Dermis blood vessel endothelial cell (primary cell): ENCODE measurements at places on chromosomes 6 and 20. TPM values are rescaled to one million over a fixed set of nuclear protein-coding genes. Genes with fewer than 3 reads are reported as not detected.

The WFDC2 gene
- total RNA-seq, result not detected in 2 replicates

The SSTR4 gene
- total RNA-seq, result not detected in 2 replicates

The GTPBP2 gene
- 43.6 and 49.4 TPM in 2 replicates for total RNA-seq

The PTK6 gene
- under 0.01 and 0.05 TPM in 2 replicates for total RNA-seq

The NINL gene
- total RNA-seq, result 21.6 and 24.8 TPM in 2 replicates

The MLN gene
- not detected in 2 replicates for total RNA-seq

The GNMT gene
- 0.23 TPM in 1 of 2 replicates, not detected in the other for total RNA-seq

The APCDD1L gene
- 0.17 and 0.19 TPM in 2 replicates for total RNA-seq

The C20orf141 gene
- not detected in 2 replicates for total RNA-seq

The BPIFB2 gene
- not detected in 2 replicates for total RNA-seq

The TFEB gene
- total RNA-seq, result 5.7 and 6.5 TPM in 2 replicates

The CALHM4 gene
- not detected in 2 replicates for total RNA-seq

The LST1 gene
- total RNA-seq, result 0.37 TPM in 1 of 2 replicates, not detected in the other

The TMEM151B gene
- total RNA-seq, result not detected in 2 replicates

The ZBTB12 gene
- 3.6 and 4.9 TPM in 2 replicates for total RNA-seq

The PTPRT gene
- not detected in 2 replicates for total RNA-seq

The SERPINB6 gene
- total RNA-seq, result 127 and 135 TPM in 2 replicates

The MEP1A gene
- not detected in 2 replicates for total RNA-seq

The ARMC2 gene
- total RNA-seq, result 0.51 and 0.79 TPM in 2 replicates

The ADTRP gene
- total RNA-seq, result 0.47 and 0.85 TPM in 2 replicates

The FLRT3 gene
- 0.51 and 1.3 TPM in 2 replicates for total RNA-seq

The RIPOR2 gene
- under 0.01 TPM in 1 of 2 replicates, not detected in the other for total RNA-seq

The NELFE gene
- total RNA-seq, result 111 and 114 TPM in 2 replicates

The TPBG gene
- total RNA-seq, result 8.7 and 9.4 TPM in 2 replicates

The JPH2 gene
- total RNA-seq, result 0.09 and 0.17 TPM in 2 replicates

The CNKSR3 gene
- total RNA-seq, result 12.1 and 15.5 TPM in 2 replicates

The ARFGEF3 gene
- 2.0 and 5.8 TPM in 2 replicates for total RNA-seq

The SUPT3H gene
- 5.4 and 6.5 TPM in 2 replicates for total RNA-seq

The SLC22A23 gene
- 58.5 and 70.6 TPM in 2 replicates for total RNA-seq

The CTNNBL1 gene
- 32.8 and 35.8 TPM in 2 replicates for total RNA-seq
